NCI-H526 (cell line): ENCODE measurements at places on chromosomes 7 and 10.

GRCh38 chr7:140326116-140326928 lies 72.0 kb downstream of the SLC37A3 start:
- DNase-seq, result peak; percentile 76

- no peak for DNase-seq
Measured at GRCh38 chr10:79056736-79057391, 11.9 kb upstream of the ZMIZ1 start.

GRCh38 chr10:11522821-11523245 lies 88.6 kb downstream of the USP6NL start:
- no peak for DNase-seq

DNA sequence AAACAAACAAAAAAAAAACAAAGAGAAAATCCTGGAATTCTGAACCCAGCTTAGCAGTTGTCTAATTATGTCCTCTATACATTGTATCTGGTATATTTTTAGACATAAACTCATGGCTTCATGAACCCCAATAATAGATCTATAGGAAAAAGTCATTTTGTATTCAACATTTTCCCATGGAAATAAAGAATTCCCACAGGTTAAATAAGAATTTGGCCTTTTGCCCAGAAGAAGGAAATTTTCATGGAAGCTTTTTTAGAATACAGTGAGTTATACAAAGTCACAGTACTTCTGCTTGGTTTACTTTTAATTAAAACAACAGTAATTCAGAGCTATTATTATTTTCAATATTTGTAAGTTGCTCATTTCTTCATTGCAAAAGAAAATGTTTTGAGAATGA lies 2.1 kb upstream of the PRKG1 start:
- no peak for DNase-seq

- DNase-seq, result no peak
Measured at GRCh38 chr10:94607111-94607510, 61.5 kb downstream of the HELLS start.

GRCh38 chr7:81195033-81195432 lies 276.2 kb upstream of the SEMA3C start:
- DNase-seq, result no peak

DNA sequence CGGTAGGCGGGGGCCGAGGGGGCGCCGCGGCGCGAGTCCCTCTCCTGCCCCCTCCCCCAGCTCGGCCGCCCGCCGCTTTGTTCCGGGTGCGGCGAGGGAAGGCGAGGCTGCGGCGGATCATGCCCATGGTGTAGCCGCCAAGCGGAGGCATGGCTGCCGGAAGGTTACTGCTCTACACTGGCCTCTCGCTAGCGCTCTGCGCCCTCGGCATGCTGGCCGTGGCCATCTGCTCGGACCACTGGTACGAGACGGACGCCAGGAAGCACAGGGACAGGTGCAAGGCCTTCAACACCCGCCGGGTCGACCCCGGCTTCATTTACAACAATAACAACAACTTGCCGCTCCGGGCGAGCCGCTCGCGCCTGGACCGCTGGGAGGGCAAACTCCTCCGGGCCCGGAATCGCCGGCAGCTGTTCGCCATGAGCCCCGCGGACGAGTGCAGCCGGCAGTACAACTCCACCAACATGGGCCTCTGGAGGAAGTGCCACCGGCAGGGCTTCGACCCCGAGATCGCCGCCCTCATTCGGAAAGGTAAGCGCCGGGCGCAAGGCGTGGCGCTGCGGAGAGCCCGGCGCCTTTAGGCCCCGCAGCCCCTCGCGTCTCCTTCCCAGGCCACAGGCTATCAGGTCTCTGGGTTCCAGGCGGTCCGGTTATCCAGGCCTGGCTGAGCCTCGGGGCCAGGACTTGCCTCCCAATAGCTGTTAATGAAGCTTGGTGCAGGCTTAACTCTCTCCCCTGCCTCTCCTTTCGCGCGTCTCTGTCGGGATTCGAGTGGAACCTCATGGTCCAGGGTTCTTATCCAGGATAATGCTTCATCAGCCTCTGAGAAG lies 513 bp downstream of the TMEM178B start:
- DNase-seq, result peak; percentile 52

DNA sequence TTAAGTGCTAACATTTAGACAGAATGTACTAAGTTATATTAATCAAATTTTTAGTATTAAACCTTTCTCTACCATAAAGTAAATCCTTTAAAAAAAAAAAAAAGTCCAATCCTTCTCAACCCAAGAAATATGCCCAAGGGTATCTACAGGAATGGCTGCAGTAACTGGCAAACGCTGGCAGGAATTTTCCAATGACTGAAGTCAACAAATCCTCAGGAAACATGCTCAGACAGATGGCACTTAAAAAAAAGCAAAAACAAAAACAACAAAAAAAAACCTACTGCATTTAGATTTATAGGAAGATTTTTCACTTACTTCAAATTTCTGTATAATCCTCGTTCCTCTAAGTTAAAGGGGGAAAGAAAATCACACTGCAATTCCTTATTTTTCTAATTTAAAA lies 666 bp downstream of the SVIL start:
- no peak for DNase-seq

- no peak for DNase-seq
Measured at GRCh38 chr10:132195366-132196075, 8.8 kb downstream of the DPYSL4 start.

- DNase-seq, result no peak
Measured at GRCh38 chr10:120980279-120981255, 129.4 kb downstream of the WDR11 start.

GRCh38 chr10:79023240-79024162 lies 45.3 kb upstream of the ZMIZ1 start:
- no peak for DNase-seq

DNA sequence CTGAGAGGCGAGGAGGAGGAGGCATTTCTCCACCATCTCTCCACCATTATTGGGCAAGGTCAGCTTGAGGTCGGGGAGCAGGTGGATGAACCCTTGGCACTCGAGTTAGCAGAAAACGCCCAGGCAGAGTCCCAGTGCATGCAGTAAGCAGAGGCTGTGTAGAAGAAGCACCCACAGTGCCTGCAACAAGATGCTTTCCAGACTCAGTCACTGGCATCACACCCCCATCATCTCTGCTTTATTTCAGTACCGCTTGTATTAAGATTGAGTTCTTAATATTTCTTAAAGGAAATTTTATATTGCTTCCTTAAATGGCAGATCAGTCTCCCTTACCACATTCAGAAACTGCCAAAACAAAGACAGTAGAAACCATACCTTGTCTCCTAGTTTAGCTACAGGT lies 122.3 kb upstream of the PPIF start:
- no peak for DNase-seq

GRCh38 chr10:122363311-122363710 lies 11.2 kb upstream of the PLEKHA1 start:
- DNase-seq, result no peak

GRCh38 chr10:92849576-92850090 lies 1.3 kb downstream of the EXOC6 start:
- peak; percentile 13 for DNase-seq

GRCh38 chr10:122170802-122171201 lies 100.3 kb upstream of the BTBD16 start:
- DNase-seq, result no peak

GRCh38 chr10:92110039-92110794 lies 180.7 kb downstream of the CPEB3 start:
- DNase-seq, result no peak

DNA sequence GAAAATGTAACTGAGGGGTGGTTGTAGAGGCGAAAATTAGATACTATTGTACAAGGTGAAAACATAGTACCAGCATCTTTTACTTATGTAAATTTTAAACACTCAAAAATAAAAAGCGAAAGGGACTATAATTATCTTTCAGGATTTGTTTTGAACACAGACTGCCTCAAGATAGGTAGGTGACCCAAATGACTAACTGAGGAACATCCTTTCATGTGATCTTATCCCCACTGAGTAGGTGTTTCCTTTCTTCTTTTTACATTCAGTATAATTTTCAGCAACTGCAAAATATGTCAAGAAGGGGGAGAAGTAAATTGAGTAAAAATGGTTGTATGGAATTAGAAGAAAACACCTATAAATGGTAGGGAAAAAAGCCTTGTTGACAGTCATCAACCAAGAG lies 236.7 kb downstream of the PHF14 start:
- no peak for DNase-seq

DNA sequence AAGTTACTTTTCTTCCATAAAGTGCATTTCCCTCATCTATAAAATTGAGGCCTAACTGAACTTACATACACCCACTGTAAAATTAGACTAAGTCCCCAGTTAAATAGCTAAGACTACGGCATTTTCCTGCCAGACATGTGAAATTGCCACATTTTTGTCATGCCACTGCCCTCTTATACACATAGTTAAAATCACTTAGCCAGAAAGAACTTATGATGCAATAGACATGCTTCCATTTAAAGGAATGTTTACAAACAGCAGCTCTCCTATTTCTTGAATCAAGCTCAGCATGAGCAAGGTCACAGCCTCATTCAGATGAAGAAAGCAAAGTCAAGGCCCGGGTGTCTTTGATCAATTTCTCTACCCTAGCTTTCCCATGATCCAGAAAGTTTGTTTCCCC lies 175.7 kb downstream of the LRRN3 start:
- DNase-seq, result no peak

DNA sequence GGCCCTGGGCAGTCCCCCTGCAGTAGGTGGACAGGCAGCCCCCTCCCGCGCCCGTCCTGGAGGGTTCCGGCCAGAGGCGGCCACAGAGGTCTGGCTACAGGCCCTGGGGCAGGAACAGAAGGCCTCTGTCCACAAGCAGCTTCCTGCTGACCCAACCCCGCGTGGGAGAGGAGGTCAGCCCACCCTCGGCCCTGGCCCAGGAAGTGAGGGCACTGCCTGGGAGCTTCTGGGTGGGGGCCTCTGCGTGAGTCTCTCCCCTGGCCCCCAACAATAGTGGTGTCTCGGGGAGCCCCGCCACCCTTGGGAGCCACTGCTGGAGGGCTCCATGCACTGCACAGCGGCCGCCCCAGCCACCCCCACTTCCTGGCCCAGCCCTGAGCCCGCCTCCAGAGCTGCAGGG lies 4.7 kb downstream of the MICALL2 start:
- DNase-seq, result no peak

DNA sequence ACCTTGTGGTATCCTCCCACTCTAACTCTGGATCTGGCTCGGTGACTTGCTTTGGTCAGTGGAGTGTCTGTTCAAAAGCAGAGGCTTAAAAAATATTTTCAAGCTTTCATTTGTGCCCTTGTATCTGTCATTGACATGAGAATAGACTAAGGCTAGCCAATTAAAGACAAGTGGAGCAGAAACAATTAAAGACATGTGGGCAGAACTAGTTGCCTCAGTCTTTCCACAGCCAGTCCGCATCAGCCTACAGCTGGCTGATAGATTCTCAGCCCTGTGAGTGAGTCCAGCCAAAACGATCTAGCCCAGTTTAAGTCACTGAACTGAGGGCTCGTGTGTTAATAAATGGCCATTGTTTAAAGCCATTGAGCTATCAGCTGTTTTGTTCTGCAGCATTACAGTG lies 185.2 kb upstream of the DGKB start:
- no peak for DNase-seq

DNA sequence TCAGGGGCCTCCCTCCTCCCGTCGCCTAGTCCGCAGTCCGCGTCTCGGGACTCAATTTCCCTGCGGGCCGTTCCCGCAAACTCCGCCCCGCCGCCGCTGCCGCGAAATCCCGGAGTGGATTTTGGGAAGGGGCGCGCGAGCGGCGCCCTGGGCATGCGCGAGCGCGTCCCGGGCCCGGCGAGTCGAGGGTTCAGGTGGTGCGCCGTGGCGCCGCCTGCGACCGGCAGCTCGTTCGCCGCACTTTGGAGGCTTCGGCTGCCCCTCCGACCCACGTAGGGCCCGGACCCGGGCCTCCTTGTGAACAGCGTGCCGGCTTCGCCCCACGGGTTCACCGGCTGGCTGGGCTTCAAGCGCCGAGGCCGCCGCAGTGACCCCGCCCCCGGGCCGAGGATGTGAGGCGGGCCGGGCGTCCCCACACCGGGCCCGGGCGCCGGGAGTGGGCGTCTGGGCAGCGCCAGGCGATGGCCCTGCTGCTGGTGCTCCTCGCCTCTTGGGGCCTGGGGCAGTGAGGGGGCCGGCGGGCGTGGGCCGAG lies at the start of gene PLEKHA8:
PLEKHA8 (plus strand) TSS at position 197 of the 533 bp plus-strand sequence. CDS start 351 bp downstream, outside the sequence.
- peak; percentile 94 for DNase-seq

DNA sequence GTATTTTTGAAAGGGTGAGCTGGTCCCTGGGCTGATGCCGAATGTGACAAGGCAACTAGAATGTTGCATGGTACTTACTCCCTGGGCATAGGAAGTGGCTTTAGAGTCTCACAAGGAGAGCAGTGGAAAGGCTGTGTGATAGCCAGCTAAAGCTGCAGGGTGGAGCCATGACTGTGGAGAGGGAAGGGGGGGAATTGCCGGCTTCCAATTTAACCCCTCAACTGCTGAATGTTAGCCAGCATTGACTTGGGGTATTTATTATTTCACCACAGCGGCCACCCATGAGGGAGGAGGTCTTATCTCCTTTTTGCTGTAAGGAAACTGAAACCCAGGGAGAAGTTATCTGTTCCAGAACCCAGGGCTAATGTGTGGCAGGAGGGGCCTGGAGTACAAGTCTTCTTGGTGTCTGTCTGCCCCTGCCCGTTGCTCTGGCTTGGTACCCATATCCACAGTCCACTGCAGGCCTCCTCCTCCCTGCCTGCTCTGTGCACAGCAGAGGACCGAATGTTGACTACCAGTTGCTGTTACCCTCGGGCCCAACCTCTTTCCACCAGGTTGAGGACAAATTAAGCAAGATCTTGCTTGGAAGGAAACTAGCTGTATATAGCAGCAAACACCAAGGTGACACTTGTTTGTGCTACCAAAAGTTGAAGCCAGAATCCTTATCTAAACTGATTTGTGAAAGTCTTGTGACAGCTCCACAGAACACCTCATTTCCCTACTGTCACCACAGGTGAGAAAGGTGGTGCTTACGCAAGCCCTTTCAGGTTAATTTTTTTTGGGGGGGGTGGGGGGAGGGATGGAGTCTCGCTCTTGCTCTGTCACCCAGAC lies 37.6 kb downstream of the WBP1L start:
- DNase-seq, result no peak

DNA sequence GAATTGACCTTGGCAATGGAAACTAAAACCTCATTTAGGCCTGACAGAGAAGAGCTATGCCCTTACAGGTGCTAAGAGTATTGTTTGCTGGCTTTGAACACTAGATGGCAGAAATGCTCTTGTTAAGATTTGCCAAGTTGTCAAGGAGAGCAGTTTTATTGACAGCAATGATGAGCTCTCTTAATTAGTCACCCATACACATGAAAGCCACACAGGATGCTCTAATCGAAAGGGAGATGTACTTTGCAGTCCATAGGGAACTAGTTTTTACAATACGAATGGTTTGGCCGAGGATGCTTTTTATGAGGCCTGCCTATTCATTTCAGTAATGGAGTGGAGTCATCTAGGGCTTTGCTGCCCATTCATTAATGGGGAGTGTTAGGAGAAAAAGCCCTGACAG lies 45.4 kb upstream of the MBL2 start:
- no peak for DNase-seq
